ENCODE measurements at places on chromosomes 6 and 20.

GRCh38 chr6:108559884-108560462 is 744 bp upstream of the FOXO3 start:
- DNase-seq = no peak

GRCh38 chr20:44678242-44678641 is 26.7 kb upstream of the ADA start:
- DNase-seq = no peak

DNA sequence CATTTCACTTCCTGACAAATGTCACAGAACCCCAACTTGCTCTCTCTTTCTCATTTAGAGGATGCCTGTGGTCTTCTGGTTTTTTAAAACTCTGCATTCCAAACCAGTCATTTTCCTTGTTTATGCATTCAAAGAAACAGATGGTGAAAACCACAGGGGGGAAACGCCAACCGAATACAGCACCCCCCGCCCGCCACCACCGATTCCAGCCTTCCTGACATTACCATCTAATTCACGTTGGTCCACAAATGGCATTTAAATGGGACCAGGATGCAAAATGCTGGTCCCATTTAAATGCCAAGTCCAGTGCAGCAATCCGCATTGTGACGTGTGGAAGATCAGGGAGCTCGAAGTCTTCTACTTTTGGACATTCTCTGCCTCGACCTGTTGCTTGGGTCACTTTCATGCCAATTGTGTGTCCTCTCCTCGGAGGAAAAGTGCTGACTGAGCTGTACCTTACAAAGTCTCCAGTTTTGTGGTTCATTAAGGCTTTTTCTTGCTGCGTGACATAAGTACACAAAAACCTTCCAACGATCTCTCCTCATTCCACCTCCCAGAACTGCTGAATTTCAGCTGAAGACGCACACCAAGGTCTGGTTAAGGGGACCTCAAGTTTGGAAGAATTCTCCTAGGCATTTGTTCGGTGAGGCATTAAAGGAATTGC is 35.8 kb downstream of the NEDD9 start:
- no peak for DNase-seq

- no peak for DNase-seq
These were observed 93.4 kb upstream of the NHSL1 start for GRCh38 chr6:138592749-138593123.

DNA sequence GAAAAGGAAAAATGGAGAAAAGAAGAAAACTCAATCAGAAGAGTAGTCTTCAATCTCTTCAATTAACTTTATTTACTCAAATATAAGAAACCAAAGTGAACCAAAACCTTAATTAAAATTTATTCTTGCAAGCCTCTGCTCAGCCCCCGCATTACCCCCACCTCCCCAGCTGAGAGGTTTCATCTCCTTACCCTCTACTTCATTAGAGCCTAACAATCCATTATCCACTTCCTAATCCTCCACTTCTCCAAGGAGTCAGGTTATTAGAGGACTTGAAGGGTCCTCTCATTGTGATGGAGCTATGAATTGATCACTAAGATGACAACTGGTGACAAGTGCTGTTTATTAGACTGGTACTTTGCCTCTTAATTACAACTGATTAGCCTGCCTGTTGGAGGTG is 956.5 kb downstream of the TFAP2A start:
- DNase-seq = no peak

GRCh38 chr6:41352396-41352795 is 17.0 kb downstream of the NCR2 start:
- DNase-seq = no peak

GRCh38 chr20:37398750-37399621 is 53.0 kb downstream of the SRC start:
- DNase-seq = no peak

DNA sequence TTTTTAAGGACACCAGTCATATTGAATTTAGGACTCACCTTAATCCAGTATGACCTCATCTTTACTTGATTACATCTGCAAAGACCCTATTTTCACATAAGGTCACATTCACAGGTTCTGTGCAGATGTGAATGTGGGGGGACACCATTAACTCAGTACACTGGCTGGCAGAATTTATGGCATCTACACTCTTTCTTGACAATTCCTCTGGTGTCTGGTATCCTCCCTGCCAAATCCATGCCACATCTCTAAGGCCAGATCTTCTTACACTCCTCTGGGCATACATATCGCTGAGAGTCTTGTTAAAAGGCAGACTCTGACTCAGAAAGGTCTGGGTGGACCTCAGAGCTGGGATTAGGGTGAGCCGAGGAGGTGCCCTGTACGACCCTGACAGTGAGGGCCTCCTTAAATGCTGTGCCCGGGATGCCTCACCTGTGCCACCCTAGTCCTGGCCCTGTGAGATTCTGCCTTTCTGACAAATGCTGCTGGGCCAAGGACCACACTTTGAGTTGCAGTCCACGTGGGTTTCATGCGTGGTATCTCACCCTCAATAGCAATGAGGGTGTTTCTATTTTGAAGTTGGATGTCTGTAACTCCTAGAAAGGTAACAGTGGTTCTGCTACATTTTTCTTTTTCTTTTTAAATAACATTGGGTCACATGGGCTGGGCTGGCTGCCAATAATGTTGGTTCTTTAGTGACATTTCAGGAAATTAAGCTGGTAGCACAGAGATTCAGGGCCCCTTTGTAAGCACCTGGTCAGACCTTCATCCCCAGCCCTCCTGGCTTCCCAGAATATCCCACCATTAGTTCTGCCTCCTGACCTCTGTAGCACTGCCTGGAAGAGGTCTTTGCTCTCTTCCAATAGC is 17.2 kb upstream of the LRRN4 start:
- no peak for DNase-seq

DNA sequence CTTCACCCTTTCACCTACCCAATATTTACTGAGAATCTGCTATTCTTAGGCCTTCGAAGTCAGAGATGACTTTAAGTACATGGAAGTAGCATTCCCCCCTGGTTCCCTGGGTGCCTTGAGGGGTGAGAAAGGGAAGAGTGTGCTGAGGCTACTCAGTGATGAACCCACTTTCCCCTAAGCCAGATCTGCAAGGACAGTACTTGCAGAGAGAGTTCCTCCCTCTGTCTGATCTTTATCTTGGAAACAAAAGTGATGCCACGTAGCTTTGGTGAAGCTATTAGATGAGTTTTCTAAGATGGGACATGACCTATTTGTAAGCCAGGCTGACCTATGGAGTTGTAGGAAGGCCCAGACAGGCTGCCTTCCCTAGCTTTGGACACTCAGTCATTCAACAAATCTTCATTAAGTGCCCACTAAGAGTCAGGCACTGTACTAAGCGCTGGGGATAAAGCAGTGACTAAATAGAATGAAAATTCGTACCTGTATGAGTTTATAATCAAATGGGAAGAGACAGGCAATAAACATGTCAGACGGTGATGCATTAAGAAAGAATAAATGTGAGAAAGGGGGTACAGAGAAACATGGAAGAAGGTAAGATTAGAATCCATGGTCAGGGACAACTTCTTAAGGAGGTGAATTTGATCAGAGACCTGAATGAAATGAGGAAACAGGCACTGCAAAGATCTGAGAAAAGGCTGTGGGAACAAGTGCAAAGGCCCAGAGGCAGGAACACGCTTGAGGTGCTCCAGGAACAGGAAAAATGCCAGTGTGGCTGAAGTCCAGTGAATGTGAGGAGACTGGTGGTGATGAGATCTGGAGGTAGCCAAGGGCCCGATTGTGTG is 42.2 kb downstream of the BCL2L1 start:
- DNase-seq = no peak

DNA sequence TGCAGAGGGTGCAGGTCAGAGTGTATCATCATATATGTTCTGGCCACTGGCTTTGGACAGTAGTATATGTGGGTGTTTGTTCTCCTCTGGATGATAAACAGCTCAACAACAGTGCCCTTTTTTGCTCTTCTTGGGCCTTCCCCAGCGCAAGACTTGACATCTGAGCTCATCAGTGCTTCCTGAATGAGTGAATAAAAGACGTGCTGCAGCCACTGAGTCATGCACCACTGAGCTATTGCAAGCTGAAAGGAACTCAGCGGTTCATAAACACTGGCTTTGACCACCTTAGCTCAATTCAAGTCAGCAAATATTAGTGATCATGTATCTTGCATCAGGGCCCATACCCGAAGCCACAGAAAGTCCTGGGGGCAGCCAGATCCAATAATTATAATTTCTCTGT is 105.3 kb upstream of the KCNG1 start:
- DNase-seq = peak; percentile 47

GRCh38 chr6:14880677-14881076 is 365.2 kb upstream of the JARID2 start:
- DNase-seq = no peak

GRCh38 chr20:3606021-3606420 is 57.2 kb downstream of the GFRA4 start:
- no peak for DNase-seq

- no peak for DNase-seq
These were observed 27.8 kb downstream of the POFUT1 start for GRCh38 chr20:32235331-32236047.

DNA sequence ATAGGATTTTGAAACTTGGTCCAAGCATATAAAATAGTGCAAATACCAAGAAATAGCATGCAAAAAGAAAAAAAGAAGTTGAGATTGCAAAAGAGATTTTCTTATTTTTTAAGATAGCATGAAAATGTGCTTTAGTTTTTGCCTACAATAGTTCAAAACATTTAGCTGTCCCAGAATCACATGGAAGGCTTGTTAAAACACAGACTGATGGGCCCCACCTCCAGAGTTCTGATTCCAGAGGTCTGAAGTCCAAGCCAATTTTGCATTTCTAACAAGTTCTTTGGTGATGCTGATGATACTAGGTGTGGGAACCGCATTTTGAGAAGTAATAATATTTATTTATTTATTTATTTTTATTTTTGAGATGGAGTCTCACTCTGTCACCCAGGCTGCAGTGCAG is 33.7 kb upstream of the LOC128125822 start:
- no peak for DNase-seq

DNA sequence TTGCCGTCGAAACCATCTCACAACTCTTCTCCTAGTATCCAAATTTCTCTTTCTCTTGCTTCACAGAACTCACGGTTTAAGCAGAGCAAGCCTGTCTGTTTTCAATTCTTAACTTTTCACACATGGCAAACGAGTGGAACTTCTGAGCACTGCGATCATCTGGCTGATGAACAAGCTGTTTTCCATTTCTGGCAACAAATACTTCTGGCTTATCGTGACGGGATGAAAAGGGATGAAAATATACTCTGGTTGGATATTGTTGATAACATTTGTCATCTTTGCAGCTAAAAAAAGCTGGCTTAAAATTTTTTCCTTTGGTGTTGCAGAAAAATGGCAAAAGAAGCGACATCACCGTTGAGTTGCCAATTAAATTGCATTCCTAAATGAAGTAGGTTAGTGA is 515.2 kb upstream of the JARID2 start:
- peak; percentile 16 for DNase-seq

- DNase-seq = no peak
These were observed 243.9 kb upstream of the RUNX2 start for GRCh38 chr6:45084257-45084656.

DNA sequence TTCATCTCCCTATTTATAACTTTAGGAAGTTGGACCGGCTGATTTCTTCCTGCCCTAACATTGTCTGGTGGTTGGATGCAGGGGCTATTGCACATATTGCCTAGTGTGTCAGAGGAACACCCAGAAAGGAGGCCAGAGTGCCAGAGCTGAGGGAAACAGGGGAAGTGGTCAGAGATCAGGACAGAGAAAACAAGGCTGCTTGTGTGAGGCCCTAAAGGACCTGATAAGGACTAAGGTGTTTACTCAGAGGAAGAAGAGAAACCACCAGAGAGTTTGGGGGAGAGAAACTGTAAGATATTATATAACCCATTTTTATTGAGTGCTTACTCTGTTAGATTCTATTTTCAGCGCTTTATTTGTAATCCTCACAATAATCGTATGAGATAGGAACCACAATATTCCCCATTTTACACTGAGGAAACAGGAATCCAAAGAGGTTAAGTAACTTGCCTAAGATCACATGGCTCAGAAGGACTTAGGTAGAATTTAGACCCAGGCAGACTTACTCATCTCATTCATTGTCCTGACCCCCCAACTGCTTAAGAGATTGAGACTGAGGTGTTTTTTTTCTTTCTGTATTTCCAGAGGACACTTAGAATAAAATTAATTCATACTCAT is 54.0 kb upstream of the REV3L start:
- no peak for DNase-seq

- no peak for DNase-seq
These were observed 17.2 kb upstream of the FOXA2 start for GRCh38 chr20:22601361-22602141.

GRCh38 chr6:25181923-25182322 is 97.3 kb upstream of the CARMIL1 start:
- DNase-seq = no peak

GRCh38 chr6:36610956-36611336 is 16.8 kb downstream of the SRSF3 start:
- no peak for DNase-seq

- DNase-seq = no peak
These were observed 68.6 kb downstream of the TENT5A start for GRCh38 chr6:81683912-81684311.

- no peak for DNase-seq
These were observed 38.0 kb downstream of the BMP6 start for GRCh38 chr6:7763881-7764280.

DNA sequence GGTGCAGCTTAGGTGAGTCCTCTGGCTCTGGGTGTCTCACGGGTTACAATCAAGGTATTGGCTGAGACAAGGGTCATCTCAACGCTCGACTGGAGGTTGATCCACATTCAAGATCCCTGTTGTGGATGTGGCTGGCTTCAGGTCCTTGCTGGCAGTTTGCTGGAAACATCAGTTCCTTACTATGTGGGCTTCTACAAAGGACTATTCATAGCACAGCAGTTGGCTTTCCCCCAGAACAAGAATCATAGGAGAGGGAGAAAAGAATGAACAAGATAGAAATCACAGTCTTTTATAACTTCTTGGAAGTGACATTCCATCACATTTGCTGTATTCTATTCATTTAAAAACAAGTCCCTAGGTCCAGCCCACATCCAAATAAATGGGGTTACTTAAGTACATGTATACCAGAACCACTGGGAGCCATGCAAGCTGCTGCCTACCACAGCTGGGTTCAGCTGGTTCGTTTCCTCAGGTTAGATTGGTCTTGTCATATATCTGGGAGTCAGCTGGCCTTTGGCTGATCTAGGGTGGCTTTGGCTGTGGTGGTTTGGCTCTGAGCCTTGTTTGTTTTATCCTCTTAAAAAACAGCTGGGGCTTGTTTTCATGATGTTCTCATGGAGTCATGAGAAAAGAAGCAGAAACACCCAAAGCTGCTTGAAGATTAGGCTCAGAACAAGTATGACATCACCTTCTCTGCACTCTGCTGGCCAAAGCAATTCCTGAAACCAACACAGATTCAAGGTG is 433.2 kb upstream of the SPTLC3 start:
- no peak for DNase-seq

GRCh38 chr20:45853484-45853883 is 3.7 kb downstream of the ACOT8 start:
- DNase-seq = no peak
